ENCODE measurements at places on chromosomes 3 and 15.

- no peak for DNase-seq
Observed at GRCh38 chr15:52678468-52679231, 538 bp downstream of the ATOSA start.

- no peak for DNase-seq
Observed at GRCh38 chr3:83477563-83477962, 1481.2 kb upstream of the CADM2 start.

DNA sequence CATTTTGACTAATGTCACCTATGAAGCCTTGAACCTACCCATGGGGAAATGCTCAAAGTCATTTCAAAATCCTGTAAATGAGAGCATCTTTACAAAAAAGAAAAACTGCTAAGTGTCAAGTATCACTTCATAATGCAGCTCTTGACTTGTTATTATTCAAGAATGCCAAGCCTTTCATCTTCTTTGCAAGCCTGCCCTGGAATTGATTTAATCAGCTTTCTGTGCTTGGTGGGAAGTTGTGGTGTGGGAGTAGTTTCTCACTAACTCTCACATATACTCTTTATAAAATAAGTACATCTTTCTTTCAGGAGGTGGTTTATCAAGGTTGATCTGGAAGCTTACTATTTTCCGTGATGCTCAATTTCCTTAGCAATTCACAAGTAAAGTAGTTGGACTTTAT, 43.6 kb downstream of the RYR3 start:
- DNase-seq: no peak

DNA sequence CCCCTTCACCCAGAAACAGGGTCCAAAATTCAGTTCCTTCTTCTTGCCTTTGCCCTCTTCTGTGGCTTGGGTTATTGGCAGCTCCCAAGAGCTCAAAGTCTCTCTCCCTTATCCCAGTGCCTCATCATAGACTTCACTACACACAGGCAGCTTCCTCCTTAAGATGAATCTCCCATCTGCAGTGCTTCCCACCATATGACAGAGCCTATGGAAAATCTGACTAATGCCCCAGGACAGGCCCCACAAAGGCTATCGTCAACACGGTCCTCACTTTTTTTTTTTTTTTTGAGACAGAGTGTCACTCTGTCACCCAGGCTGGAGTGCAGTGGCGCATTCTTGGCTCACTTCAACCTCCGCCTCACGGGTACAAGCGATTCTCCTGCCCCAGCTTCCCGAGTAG, 194.1 kb downstream of the MEX3B start:
- no peak for DNase-seq

GRCh38 chr3:132783152-132783551, 60.9 kb upstream of the NPHP3 start:
- no peak for DNase-seq

- peak; percentile 78 for DNase-seq
Observed at GRCh38 chr15:53716909-53717876, 42.3 kb downstream of the WDR72 start.

DNA sequence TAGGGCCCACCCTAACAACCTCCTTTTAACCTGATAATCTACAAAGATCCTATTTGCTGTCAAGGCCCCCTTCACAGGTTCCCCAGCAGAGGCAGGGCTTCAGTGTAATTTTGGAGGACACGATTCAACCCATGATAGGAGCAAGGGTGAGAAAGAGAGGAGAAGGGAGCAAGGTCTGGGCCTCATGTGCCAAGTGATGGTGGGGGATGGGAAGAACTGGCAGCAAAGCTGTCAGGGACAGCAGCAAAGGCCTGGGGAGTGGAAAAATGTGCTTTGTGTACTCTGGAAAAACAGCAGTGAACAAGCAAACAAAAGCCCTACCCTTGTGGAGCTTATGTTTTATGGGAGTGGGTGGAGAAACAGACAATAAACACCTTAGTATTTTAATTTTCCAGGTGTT, 2.7 kb upstream of the GALNT15 start:
- no peak for DNase-seq

DNA sequence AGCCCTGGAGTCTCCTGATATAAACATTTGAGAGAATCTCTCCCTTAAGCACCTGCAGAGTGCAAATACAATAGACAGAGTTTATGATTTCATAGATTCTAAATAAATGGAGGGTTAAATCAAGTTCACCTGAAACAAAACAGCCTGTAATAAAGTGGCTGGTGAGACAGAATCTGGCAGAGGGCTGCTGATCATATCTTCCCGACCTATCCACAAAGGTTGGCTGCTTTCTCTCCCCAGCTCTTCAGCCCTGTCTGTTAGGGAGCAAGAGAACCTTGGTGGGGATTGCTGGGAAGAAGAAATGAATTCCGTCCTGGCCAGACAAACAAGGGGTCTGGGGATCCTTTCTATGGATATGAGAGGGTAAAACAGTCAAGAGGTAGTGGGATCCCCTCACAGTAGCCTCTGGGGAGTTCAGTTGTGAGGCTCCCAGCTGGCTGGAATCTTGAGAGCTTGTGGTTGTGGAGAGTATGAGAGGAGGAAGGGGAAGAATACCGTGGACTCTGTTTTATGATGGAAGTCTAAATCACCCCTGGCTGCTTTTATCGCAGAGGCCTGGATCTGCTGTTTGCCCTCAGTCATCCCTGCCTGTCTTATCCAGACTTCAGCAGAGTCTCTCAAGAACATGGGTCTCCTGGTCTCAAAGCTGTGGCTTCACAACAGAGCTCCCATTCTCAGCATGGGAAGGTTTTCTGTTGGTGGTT, 451.3 kb downstream of the NTRK3 start:
- DNase-seq: no peak

All from eye (tissue), 1 donor.